ENCODE measurements at places on chromosomes 12 and 14. TPM values are rescaled to one million over a fixed set of nuclear protein-coding genes. Genes with fewer than 3 reads are reported as not detected.

DNA sequence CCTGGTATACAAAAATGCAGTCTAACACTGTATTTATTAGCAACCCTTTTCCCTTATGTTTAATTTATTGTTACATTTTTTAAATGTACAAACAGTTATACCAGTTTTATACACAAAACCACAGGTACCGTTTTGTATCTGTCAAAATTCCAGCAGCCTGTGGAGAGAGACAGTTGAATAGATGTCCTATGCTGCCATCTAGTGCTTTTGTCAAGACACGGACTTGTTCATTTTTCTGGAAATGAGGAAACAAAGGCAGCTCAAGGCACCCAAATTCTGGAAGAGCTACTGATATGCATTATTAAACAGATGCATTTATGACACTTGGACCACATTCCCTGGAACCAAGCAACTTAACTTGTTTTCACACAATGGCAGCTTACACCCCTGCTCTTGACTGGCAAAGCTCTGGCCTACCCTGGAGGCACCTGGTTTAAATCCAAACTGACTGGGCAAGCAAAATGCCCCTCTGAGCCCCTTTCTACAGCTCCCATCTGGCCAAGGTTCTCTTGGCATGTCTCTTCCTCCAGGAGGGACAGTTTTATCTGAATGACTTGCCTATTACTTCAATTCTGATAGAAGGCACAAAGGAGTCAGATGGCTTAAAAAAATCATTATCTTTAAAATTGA is 286.9 kb upstream of the PRKD1 start:
- H3K27me3 ChIP-seq, result no peaks in the 10 kb centered on the region
- no peaks in the 10 kb centered on the region for H3K4me1 ChIP-seq
- no peak overlapping the region for H3K4me3 ChIP-seq

RDH12 gene
- 1.3 TPM for total RNA-seq

ERG28 gene
- total RNA-seq, result 31.2 TPM

- no peaks in the 10 kb centered on the region for H3K36me3 ChIP-seq
- H3K27ac ChIP-seq, result no peak overlapping the region
- no peaks in the 10 kb centered on the region for H3K27me3 ChIP-seq
- peak; percentile 77 for DNase-seq
Measured at GRCh38 chr12:104201238-104202001, 14.2 kb upstream of the TXNRD1 start.

IRAK3 gene
- 0.37 TPM for total RNA-seq

SMOC1 gene
- 89.3 TPM for total RNA-seq

GRCh38 chr12:65656891-65657351 is 167.4 kb upstream of the HMGA2 start:
- DNase-seq, result no peak
- no peak overlapping the region for H3K4me3 ChIP-seq
- no peaks in the 10 kb centered on the region for H3K36me3 ChIP-seq
- no peak overlapping the region for H3K27ac ChIP-seq

GRCh38 chr12:130240831-130241590 is 78.7 kb downstream of the FZD10 start:
- no peak overlapping the region for H3K4me3 ChIP-seq
- no peak for DNase-seq
- peaks cover 100% of the 10 kb centered on the region for H3K27me3 ChIP-seq
- H3K4me1 ChIP-seq, result peaks cover 6% of the 10 kb centered on the region
- no peaks in the 10 kb centered on the region for H3K36me3 ChIP-seq

GRCh38 chr12:123149501-123150274 is 1.2 kb downstream of the PITPNM2 start:
- H3K27ac ChIP-seq, result no peak overlapping the region
- H3K4me1 ChIP-seq, result peaks cover 12% of the 10 kb centered on the region
- peaks cover 53% of the 10 kb centered on the region for H3K27me3 ChIP-seq
- no peaks in the 10 kb centered on the region for H3K36me3 ChIP-seq
- peak; percentile 15 for DNase-seq
- H3K4me3 ChIP-seq, result peak overlapping the region; percentile 69

- no peaks in the 10 kb centered on the region for H3K4me1 ChIP-seq
- H3K36me3 ChIP-seq, result no peaks in the 10 kb centered on the region
- no peak overlapping the region for H3K27ac ChIP-seq
- H3K27me3 ChIP-seq, result no peaks in the 10 kb centered on the region
- H3K4me3 ChIP-seq, result no peak overlapping the region
Measured at GRCh38 chr12:15599266-15600037, 189.7 kb downstream of the EPS8 start.

B3GNT4 gene
- total RNA-seq, result 0.30 TPM

- H3K27ac ChIP-seq, result no peak overlapping the region
- H3K27me3 ChIP-seq, result no peaks in the 10 kb centered on the region
- peak; percentile 47 for DNase-seq
- peaks cover 27% of the 10 kb centered on the region for H3K4me1 ChIP-seq
Measured at GRCh38 chr12:24396224-24396623, 446.8 kb upstream of the SOX5 start.

- no peaks in the 10 kb centered on the region for H3K36me3 ChIP-seq
- DNase-seq, result no peak
- H3K27ac ChIP-seq, result no peak within 1 kb of the TSS
- no peaks in the 10 kb centered on the region for H3K27me3 ChIP-seq
- H3K4me3 ChIP-seq, result peak within 1 kb of the TSS; percentile 36
- peaks cover 58% of the 10 kb centered on the region for H3K4me1 ChIP-seq
Measured at GRCh38 chr12:54384591-54385041, at the start of gene ZNF385A. TSS of gene ZNF385A (minus strand) at chr12:54384733. CDS start at chr12:54384514, 219 bp downstream.

DNA sequence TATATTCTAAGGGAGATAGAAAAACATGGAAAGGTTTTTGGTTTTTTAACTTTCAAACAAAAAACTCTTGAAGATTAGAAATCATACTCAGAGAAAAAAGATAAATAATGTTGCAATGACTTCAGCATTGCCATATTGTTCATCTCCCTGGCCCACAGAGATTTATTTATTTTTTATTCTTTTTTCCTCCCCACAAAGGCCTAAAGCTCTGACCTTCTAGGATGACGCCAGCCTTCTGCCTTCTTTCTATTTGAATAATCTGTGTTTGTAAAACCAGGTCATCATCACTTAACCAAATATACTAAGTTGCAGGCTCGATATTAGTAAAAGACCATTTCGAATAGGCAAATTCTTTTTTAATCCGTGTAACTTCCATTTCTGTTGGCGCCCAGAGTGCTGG is 4.4 kb upstream of the DCP1B start:
- H3K4me1 ChIP-seq, result peaks cover 22% of the 10 kb centered on the region
- no peak overlapping the region for H3K4me3 ChIP-seq

DNA sequence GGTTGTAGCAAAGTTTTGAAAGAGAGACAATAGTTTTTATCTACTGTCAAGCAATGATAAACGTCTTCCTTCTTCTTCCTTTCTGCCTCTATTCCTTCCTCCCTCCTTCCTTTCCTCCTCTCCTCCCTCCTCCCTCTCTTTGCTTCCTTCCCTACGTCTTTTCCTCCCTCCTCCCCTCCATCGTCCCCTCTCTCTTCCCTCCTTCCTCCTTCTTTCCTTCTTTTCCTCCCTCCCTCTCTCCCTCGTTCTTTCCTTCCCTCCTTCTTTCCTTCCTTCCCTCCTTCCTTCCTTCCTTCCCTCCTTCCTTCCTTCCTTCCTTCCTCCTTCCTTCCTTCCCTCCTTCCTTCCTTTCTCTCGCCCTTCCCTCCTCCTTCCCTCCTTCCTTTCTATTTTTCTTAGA is 82.8 kb upstream of the KCNA1 start:
- H3K36me3 ChIP-seq, result no peaks in the 10 kb centered on the region
- H3K27me3 ChIP-seq, result no peaks in the 10 kb centered on the region
- DNase-seq, result no peak
- H3K4me3 ChIP-seq, result no peak overlapping the region
- peaks cover 14% of the 10 kb centered on the region for H3K4me1 ChIP-seq
- no peak overlapping the region for H3K27ac ChIP-seq

DNA sequence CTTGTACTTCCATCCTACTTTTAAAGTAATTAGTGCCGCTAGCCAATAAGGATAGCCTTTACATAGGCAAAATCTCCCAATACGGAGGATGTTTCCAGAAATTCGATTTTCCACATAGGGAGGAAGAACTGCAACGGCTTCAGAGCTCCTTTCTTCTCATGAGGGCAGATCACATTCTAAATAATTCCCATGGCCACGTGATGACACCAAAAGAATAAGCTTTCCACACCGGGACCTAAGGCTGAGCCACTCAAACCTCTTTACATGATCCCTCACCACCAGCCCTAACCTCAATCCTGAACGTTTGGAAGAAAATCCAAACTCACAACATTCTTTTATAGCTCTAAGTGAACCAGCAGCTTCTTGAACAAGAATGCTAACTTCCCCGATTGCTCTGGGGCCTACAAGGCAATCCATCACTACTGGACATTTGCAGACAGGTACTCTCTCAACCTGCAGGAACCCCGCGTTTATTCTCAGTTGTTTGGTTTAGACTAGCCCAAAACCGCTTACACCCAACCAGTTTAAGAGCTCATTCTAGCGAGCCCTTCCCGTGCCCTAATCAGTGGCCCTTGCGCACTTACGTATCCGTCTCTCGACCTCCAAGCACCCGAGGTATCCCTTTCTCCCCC is 884 bp downstream of the CAPRIN2 start:
- peak overlapping the region; percentile 88 for H3K27ac ChIP-seq
- no peaks in the 10 kb centered on the region for H3K36me3 ChIP-seq
- H3K27me3 ChIP-seq, result peaks cover 15% of the 10 kb centered on the region
- DNase-seq, result peak; percentile 2
- H3K4me3 ChIP-seq, result peak overlapping the region; percentile 80
- H3K4me1 ChIP-seq, result peaks cover 14% of the 10 kb centered on the region

ACSM4 gene
- not detected for total RNA-seq

PLEK2 gene
- total RNA-seq, result not detected

GSG1 gene
- not detected for total RNA-seq

- no peak overlapping the region for H3K27ac ChIP-seq
- no peak for DNase-seq
- H3K4me3 ChIP-seq, result no peak overlapping the region
- no peaks in the 10 kb centered on the region for H3K27me3 ChIP-seq
- H3K4me1 ChIP-seq, result no peaks in the 10 kb centered on the region
Measured at GRCh38 chr12:131061041-131061806, 107.5 kb downstream of the ADGRD1 start.

ATP5F1B gene
- 558 TPM for total RNA-seq

GRCh38 chr14:94370524-94370910 is 17.9 kb downstream of the SERPINA1 start:
- H3K27ac ChIP-seq, result no peak overlapping the region
- no peaks in the 10 kb centered on the region for H3K27me3 ChIP-seq
- H3K36me3 ChIP-seq, result no peaks in the 10 kb centered on the region
- H3K4me3 ChIP-seq, result no peak overlapping the region
- DNase-seq, result no peak

- no peak overlapping the region for H3K27ac ChIP-seq
- no peak overlapping the region for H3K4me3 ChIP-seq
- DNase-seq, result peak; percentile 13
- no peaks in the 10 kb centered on the region for H3K36me3 ChIP-seq
Measured at GRCh38 chr12:14892726-14893505, 7.3 kb upstream of the MGP start.

DNA sequence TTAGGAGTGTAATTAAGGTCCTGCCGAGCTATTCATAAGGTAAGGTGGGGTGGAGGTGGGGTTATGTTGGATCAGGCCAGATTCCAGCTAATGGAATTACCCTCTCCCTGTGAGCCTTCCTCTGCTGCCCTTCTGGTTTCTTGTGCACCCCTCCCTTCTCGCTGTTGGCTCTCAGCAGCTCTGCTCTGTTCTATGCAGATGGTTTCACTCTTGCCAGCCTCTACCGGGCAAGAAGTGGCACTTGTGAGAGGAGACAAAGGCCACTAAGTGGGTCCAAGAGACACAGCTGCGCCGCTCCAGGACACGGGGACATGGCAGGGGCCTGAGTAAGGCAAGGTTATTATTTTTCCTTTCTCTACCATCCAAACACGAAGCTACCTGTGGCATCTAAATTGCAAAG is 334.4 kb downstream of the EMP1 start:
- H3K27me3 ChIP-seq, result no peaks in the 10 kb centered on the region
- no peaks in the 10 kb centered on the region for H3K36me3 ChIP-seq
- no peak overlapping the region for H3K27ac ChIP-seq
- peaks cover 33% of the 10 kb centered on the region for H3K4me1 ChIP-seq
- no peak for DNase-seq

GRCh38 chr14:90993792-90994191 is 66.6 kb downstream of the RPS6KA5 start:
- DNase-seq, result no peak
- no peak overlapping the region for H3K4me3 ChIP-seq
- no peaks in the 10 kb centered on the region for H3K27me3 ChIP-seq
- no peaks in the 10 kb centered on the region for H3K36me3 ChIP-seq
- H3K27ac ChIP-seq, result no peak overlapping the region
- H3K4me1 ChIP-seq, result no peaks in the 10 kb centered on the region

DNA sequence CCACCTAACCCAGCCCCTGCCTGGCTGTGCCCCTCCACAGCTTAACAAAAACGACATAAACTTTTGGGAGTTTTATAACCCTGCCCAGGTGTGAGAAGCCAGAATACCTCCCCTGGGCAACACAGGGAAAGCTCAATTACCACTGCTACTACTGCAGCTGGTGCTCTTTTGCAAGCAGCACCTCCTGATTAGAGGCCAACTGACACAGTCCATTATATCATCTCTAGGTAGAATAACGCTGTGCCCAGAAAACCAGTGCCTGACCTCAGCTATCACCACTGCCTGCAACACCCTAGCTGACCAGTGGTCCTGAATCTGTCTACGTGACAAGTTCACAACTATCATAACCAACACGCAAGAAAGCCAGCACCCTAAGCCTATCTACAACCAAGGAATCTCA is 34.2 kb downstream of the MDM1 start:
- H3K27ac ChIP-seq, result no peak overlapping the region
- H3K4me1 ChIP-seq, result no peaks in the 10 kb centered on the region
- H3K36me3 ChIP-seq, result peaks cover 18% of the 10 kb centered on the region
- H3K4me3 ChIP-seq, result no peak overlapping the region
- no peak for DNase-seq
- H3K27me3 ChIP-seq, result no peaks in the 10 kb centered on the region

- H3K4me3 ChIP-seq, result no peak overlapping the region
Measured at GRCh38 chr14:65077318-65077717, 25.0 kb downstream of the MAX start.

Data from neural progenitor cell (in vitro differentiated cells).